NCI-H446 treated with DMSO at 0.1 percent for 48 hours (cell line): ENCODE measurements at places on chromosomes 12 and 14.

GRCh38 chr12:47112679-47113078 lies 32.9 kb upstream of the AMIGO2 start:
- DNase-seq, result no peak

DNA sequence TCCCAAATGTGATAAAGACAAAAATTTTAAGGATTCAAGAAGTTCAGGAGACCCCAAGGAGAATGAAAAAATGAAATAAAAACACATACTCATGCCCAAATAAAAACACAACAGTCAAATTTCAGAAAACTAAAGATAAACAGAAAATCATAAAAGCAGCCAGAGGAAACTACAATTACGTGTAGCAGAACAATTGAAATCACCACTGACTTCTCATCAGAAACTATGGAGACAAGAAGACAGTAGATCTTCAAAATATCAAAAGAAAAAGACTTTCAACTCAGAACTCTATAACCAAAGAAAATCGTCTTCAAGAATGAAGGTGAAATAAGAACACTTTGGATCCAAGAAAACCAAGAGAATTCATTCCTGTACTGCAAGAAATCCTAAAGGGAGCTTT lies 54.9 kb downstream of the DIO3 start:
- no peak for DNase-seq

DNA sequence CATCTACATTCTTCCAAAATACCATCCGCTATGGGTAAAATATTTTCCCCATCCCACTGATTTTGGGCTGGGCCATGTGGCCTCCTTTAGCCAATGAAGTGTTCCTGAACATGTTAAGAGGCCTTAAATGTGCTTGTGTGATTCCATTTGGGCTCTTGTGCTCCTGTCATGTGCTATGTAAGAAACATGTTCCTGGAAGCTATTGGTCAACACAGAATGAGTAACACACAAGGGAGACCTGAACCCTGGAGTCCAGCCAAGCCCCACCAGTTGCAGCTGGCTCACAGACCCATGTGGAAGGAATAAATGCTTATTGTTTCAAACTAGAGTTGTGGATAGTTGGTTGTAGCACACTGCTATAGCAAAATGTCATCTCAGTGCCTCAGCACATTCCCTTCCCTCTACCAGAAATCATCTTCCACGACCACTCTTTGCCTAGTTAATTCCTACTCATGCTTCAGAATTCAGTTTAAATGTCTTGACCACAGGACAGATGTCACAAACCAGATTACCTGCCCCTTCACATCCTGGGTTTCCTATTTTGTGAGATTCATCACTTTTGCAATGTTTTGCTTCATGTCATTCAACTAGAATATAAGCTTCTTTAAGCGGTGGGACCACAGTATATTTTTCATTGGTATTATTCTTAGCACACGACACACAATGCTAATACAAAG lies 217.3 kb upstream of the EEA1 start:
- no peak for DNase-seq

DNA sequence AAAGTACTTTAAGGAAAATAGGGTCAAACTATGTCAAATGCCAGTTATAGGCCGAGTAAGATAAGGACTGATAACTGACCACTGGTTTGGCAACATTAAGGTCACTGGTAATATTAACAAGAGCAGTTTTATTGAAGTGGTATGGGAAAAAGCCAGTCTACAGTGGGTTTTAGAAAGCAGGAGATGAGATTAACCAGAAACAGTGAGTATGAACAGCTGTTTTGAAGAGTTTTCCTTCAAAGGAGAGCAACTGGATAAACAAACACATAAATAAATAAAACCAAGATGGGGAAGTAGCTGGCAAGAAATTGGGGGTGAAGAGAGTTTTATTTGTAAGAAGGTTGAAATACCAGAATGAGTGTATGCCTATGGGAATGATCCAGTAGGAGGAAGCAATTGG lies 30.3 kb downstream of the KITLG start:
- no peak for DNase-seq

DNA sequence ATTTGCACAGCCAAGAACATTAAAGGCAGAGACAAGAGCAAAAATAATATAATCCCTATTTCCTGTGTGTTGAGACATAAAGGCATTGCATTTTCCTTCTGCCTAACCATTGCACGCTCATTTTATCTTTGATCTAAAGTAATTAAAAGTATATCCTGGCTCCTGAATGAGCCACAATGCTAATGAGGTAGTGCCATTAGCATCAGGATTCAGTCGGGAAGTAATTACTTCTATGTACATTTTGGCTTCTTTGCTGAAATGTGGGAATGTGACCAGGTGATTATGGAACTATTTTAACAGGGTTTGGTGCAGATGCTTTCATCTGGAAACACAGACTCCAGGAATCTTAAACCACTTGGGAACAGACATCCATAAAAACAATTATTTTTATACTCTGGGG lies 77.4 kb downstream of the TMTC1 start:
- DNase-seq, result no peak

DNA sequence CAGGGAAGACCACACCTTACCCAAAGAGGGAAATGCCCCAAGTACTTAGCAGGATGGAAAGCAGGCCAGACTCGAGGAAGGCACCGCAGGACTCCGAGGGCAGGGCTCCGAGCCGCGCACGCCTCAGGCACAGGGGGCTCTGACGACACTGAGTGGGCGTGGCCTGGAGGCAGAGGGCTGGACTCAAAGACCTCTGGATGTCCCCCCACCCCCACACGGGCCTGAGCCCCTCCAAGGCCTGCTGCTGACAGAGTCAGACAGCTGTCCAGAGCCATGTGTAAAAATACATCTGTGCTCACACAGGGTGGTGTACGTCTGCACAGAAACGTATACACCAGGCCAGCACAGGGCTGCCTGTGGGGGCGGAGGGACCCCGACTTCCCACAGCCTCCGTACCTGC lies 1.4 kb downstream of the AKT1 start:
- no peak for DNase-seq

GRCh38 chr12:54417712-54418440 lies 1.2 kb downstream of the ITGA5 start:
- no peak for DNase-seq

DNA sequence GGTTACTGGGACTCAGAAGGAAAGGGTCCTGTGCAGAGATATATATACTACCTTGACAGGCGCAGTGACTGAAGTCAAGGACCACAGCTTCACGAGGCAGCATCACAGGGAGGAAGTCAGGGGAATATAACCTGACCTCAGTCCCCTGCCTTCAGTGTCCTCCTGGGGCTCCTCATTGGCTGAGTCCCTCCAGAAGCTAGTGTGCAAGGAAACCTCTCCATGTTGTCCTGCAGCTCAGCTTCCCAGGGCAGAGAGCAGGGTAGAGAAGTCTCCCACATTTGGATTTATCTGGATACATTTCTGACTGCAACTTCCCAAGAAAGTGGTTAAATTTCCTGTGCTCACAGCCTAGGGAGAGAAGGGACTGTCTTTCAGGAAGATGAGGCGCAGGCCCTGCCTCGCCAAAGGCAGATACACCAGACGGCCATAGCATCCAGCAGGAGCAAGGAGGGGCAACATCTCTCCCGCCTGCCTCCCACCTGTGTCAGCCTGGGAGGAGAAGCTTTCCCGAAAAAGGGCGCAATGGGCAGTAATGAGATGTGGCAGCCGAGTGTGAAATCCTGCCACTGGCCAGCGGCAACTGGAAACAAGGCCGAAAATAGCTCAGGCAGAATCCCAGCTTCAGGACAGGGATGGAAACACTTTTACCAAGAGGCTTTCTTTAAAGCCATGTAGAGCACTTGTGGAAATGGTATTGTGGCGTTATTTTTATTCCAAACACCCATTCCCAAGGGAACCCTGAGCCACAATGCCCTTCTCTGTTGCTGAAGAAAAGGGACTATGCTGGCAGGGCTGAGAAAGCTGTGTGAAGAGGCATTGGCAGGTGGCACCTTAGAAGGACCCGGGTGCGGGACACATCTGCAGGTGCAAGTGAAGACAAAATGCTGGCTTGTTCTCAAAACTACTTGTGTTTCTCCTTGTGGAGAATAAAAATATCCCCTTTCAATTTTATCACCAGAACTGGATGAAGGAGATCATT lies 54.9 kb upstream of the HIF1A start:
- DNase-seq, result no peak

DNA sequence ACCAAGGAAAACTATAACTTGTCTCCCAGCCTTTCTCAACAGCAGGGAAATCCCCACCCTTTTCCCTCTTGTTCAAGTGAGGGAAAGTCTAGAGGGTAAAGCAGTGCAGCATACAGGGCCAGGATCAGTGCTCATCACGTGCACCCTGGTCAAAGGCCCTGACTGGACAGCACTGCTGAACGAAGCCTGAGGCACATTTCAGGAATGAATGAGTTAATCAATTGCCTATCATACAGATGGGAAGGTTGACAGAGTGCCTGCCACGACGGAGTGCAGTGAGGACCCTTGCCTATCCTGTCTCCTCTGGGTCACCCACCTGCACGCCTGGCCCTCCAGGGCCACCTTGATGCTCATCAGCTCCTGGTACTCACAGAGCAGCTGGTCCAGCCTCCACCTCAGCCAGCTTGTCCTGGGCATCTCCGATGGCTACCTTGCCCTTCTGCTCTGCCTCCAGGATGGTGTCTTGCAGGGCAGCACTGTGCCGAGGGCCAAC lies 11.7 kb upstream of the KRT73 start:
- DNase-seq, result no peak

GRCh38 chr14:56295743-56296142 lies 177.5 kb downstream of the PELI2 start:
- DNase-seq, result no peak

- DNase-seq, result no peak
Observed at GRCh38 chr12:13252616-13253015, 56.1 kb downstream of the EMP1 start.

DNA sequence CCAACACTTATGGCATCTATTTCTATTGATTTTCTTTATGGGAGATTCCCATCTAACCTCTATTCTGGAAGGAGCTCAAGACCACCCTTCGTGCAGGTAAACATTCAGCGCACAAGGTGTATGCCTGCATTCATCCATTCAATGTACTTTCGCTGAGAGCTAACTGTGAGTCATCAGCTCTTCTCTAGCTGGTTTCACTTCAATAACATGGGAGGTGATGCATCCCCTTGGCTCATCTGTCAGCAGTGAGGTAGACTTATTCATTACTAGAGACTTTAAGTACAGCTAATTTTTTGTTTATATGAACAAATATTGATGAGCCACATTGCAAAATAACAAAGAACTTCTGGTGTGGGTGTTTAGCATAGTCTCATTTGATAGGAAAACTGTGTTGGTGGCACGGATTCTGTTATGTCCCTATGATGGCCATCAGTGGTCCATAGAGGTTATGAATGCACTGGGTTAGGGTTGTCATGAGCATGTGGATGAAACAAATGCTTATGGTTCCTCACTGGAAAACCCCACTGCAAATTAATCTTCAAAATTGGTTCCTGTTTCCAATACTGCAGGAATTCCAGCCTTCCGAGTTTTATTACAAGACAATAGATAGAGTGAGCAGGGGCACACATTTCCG lies 1151.0 kb downstream of the BCL11B start:
- DNase-seq, result no peak

GRCh38 chr12:129551441-129551840 lies 352.4 kb downstream of the TMEM132D start:
- DNase-seq, result no peak

- DNase-seq, result no peak
Observed at GRCh38 chr12:111353026-111353425, 15.9 kb downstream of the PHETA1 start.

GRCh38 chr12:62267480-62267879 lies 7.3 kb downstream of the USP15 start:
- no peak for DNase-seq

GRCh38 chr12:47725893-47726292 lies 603 bp upstream of the ENDOU start:
- no peak for DNase-seq

DNA sequence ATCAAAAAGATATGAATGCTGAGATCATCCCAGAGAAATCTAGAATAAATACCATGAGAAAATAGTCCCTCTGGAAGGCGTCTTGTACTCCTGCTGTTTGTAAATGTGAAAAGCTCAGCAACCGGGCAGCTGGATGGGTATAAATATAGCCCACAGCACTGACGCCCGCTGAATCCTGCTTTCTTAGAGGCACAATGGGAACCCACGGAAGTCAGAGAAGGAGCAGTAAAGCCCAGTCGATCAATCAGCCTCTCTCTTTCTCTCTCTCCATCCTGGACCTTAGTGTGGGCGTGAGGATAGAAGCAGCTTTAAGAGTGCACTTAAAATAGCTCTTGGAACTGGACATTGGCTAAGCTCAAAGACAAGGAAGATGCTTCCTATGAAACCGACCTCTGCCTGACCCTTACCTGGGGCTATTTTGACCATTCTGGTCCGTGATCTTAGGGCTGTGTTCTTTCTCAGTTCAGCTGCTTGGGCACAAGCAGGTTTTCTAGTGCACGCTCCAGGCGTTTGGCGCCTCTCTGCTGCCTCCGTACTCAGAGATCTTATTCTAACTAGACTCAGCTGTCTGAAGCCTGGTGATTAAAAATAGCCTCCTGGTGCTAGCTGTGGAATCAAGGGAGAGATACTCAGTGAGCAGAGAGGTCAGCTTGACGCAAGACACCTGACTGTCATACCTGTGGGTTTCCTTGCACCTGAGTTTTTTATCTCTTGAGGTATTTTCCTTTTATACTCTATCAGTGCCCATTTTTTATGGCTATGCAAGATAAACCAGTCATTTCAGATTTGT lies 144.6 kb downstream of the ETV6 start:
- no peak for DNase-seq

DNA sequence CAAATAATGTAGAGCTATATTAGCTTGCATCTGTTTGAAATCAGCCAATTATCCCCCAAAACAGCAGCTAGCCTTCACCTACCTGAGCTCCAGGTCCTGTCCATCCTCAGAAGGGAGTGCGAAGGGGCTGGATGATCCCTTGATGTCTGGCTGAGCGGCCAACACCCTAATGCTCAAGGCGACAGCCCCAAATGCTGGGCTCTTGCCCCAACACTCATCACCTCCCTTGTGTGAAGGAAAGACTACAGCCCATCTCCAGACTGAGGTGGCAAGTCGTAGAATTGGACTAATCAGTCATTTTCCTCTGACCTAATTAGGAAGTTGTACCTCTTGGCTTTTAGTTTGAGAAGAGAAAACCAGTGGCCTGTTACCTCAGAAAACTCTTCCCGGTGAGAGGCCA lies 16.3 kb upstream of the MDM1 start:
- DNase-seq, result no peak

DNA sequence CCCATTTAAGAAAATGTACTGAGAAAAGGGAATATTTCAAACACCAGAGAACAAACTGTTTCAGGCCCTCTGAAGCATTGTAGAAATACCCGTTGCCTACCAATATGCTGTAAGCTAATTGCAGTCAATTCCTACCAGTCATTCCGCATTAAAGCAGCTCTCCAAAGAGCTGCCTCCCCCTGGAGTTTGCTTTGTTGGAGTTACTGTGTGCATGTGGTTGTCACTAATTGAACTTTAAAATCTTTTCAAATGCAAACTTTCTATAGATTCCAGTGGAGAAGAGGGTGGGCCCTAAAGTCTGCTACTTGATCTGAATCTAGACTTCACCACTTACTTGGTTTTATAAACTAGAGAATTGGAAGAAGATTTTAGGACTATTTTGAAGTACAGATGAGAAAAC lies 112.7 kb downstream of the PLXNC1 start:
- DNase-seq, result no peak
